ENCODE measurements at places on chromosomes 13 and 19. TPM values are rescaled to one million over a fixed set of nuclear protein-coding genes. Genes with fewer than 3 reads are reported as not detected.
A peak's percentile ranks its signal among the peaks of the same experiment; 100 is the strongest.

DNA sequence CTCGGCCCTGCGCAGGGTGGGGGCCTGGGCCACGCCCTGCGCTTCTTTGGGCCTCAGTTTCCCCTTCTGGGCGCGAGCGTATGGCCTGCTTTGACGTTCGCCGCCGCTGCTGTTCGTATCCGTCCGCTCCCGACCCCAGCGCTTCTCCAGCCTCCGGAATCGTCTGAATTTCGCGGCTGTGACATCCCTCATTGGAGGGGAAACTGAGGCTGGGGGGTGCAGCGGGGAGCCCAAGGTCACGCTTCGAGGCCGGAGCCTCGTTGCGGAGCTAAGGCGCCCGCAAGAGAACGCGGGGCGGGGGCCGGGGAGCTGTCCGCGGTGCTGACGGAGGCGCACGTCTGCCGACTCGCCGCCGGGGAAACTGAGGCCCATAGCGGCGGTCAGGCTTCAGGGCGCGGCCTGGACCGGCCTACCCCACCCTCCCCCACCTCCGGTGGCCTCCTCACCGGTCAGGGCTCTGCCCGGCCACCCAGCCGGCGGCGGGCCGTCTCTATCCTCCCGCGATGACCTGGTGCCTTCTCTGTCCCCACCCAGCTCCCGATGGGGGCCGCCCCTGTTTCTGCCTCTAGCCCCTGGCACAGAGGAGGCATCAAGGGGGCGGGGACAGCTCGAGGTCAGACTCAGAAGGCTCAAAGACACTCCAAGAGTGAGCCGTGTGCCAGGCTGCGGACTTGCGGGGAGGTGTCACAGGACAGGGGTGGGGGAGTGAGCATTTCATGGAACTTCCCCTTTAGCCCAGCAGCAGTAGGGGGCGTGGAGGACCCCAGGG is 3.0 kb upstream of the APC2 start:
- no peaks in the 10 kb centered on the region for H3K36me3 ChIP-seq
- no peak for DNase-seq
- peaks cover 67% of the 10 kb centered on the region for H3K27me3 ChIP-seq
- peaks cover 5% of the 10 kb centered on the region for H3K4me1 ChIP-seq
- no peak overlapping the region for H3K27ac ChIP-seq

- peak overlapping the region; percentile 50 for H3K27ac ChIP-seq
- H3K4me1 ChIP-seq, result peaks cover 9% of the 10 kb centered on the region
- no peaks in the 10 kb centered on the region for H3K27me3 ChIP-seq
- no peak overlapping the region for H3K4me3 ChIP-seq
- no peaks in the 10 kb centered on the region for H3K36me3 ChIP-seq
Observed at GRCh38 chr19:45876411-45877197, 9.3 kb downstream of the IRF2BP1 start.

- DNase-seq, result peak; percentile 2
- no peak overlapping the region for H3K4me3 ChIP-seq
Observed at GRCh38 chr13:96792736-96793403, 201.4 kb downstream of the OXGR1 start.

The ZNF563 gene
- total RNA-seq, result 3.2 TPM

DNA sequence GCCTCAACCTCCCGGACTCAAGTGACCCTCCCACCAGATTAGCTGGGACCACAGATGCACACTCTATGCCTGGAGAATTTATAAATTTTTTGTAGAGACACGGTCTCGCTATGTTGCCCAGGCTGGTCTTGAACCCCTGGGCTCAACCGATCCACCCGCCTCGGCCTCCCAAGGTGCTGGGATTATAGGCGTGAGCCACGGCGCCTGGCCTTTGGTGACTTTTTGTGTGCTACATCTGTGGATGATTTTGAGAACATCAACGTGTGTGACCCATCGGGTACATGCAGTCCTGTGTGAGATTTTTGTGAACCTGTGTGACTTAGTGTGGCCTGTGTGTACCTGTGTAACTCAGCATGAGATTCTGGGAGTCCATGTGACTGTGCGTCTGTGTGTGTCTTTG is 8.5 kb upstream of the NFIX start:
- no peaks in the 10 kb centered on the region for H3K4me1 ChIP-seq
- H3K36me3 ChIP-seq, result no peaks in the 10 kb centered on the region
- DNase-seq, result no peak
- no peak overlapping the region for H3K27ac ChIP-seq

DNA sequence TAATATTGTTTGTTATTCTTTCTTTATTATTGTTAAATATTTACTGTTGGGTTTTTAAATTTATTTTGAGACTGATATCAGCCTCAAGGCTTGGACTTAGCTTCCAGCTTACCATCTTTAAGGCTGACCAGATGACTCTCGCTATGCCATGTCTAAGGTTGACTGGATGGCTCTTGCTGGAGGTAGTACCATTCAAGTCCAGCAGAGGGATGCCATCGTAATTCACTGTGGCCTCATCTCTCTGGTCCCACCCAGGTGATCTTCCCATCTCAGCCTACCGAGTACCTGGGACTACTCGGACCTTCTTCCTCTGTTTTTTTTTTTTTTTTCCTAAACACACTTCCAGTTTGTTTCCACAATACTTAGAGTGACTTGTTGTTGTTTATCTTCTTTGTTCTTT is 41.7 kb upstream of the ZNF91 start:
- no peak overlapping the region for H3K27ac ChIP-seq
- H3K4me1 ChIP-seq, result no peaks in the 10 kb centered on the region
- no peaks in the 10 kb centered on the region for H3K36me3 ChIP-seq
- H3K27me3 ChIP-seq, result no peaks in the 10 kb centered on the region
- no peak overlapping the region for H3K4me3 ChIP-seq

- no peak overlapping the region for H3K4me3 ChIP-seq
- no peak for DNase-seq
- H3K27ac ChIP-seq, result no peak overlapping the region
Observed at GRCh38 chr13:66483712-66484111, 746.4 kb downstream of the PCDH9 start.

GRCh38 chr19:33231511-33231910 is 5.9 kb upstream of the SLC7A10 start:
- H3K4me3 ChIP-seq, result no peak overlapping the region
- H3K4me1 ChIP-seq, result no peaks in the 10 kb centered on the region

The SERTM1 gene
- total RNA-seq, result 0.12 TPM

DNA sequence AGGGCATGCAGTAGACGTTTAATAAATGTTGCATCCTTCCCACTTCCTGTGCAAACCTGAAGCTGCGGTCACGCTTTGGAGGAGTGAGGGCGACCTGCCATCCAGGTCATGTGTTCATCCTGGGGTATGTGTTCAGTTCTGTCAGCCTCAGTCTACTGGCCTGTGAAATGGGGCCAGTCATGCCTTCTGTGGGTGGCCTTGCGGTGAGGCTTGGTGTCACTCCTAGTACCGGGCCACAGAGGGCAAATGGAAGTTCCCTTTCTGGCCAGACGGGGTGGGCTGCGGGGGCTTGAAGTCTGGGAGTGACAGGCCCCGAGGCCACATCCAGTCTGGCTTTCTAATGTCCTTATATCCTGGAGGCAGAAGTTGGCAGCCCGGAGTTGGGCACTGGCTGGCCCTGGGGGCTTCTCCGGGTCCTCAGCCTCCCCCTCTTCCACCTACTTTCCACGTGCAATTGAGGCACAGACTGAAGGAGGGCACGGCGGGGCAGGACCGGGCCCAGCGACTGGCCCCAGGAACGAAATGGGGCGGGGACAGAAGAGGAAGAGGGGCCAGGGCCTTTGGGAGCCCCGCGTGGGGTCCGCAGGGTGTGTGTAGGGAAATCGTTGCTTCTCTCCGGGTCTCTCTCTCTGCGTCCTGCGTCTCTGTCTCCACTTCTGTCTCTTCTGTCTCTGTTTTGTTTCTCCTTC is 11.1 kb downstream of the PDE4A start:
- no peak overlapping the region for H3K4me3 ChIP-seq
- peaks cover 4% of the 10 kb centered on the region for H3K4me1 ChIP-seq
- peaks cover 66% of the 10 kb centered on the region for H3K27me3 ChIP-seq

GRCh38 chr13:105410602-105411001 is 1124.9 kb downstream of the EFNB2 start:
- H3K4me1 ChIP-seq, result no peaks in the 10 kb centered on the region
- no peak overlapping the region for H3K27ac ChIP-seq

DNA sequence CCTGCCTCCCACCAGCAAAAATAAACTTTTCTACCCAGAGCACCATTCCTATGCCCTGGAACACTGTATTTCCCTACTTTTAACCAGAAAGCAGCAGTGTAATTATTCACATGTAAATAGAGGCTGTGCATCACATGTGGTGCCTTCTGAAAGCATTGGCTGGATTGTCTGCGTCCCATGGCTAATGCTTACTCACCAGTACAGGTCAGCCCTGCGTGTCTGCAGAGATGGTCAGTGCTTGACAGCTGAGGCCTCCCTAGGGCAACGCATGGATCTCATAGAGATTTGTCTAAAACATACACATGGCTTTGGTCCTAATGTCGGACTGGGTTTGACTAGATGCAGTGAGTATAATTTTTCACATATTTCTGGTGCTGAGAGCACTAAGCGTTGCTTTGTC is 64.2 kb downstream of the DPY19L3 start:
- H3K27me3 ChIP-seq, result no peaks in the 10 kb centered on the region
- DNase-seq, result no peak
- no peak overlapping the region for H3K4me3 ChIP-seq
- H3K36me3 ChIP-seq, result peaks cover 12% of the 10 kb centered on the region
- no peak overlapping the region for H3K27ac ChIP-seq
- no peaks in the 10 kb centered on the region for H3K4me1 ChIP-seq

Measured in cardiac muscle cell (in vitro differentiated cells and primary cell).